ENCODE measurements at places on chromosomes 2 and 18.

- DNase-seq, result no peak
Observed at GRCh38 chr2:181566334-181567032, 90.4 kb downstream of the CERKL start.

GRCh38 chr2:170038734-170039133, 139.2 kb upstream of the MYO3B start:
- DNase-seq, result peak; percentile 82

DNA sequence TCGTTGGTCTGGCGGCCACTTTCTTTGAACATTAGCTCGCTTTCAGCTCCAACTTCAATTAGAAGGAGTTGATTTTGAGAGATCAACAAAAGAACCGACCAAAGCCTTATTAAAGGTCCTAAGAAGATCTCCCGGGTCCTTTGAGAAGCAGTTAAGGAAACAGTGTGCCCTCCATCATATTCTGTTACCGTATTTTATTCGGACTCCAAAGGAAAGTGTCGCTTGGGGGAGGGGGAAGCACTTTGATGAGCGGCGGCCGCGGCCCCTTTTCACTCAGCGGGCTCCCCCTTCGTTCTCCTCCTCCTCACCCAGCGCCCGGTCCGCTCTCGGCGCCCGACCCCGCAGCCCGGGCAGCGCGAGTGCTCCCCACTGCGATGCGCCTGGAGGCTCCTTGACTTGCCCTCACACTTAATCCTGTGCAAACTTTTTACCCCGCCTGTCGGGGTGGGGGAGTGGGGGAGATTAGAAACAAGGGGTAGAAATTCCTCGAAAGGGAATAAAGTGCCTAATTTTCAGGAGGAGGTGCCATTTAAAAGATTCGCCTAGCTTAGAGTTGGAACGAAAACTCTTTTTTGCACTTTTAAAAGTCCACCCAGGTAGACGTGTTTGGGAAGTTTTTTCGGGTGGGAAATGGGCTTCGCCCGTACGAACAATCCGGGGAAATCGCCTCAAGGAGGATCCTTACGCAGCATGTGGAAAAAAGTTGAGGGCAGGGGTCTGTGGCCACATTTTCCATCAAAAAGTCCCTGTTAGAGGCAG, 1.2 kb upstream of the OTX1 start:
- no peak for DNase-seq

- DNase-seq, result no peak
Observed at GRCh38 chr18:77617694-77618093, 368.0 kb downstream of the GALR1 start.

DNA sequence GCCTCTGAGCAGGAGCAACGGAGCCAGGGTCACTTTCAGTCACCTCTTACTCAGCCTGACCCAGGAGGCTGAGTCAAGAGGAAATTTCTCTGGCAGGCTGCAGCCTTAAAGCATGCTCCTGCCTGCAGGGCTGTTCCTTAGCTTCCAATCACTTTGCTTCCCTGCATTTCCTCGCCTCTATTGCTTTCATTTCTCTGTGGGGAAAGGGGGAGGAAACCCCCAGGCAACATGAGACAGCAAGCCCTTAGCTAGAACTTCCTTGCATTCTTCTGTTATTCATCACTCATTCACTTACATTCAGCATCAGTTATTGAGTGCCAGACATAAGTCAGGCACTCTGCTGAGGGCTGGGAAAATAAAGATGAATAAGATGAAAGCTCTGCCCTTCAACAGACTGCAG, 13.0 kb downstream of the XDH start:
- DNase-seq, result no peak

- DNase-seq, result no peak
Observed at GRCh38 chr2:101717071-101717845, 19.8 kb downstream of the MAP4K4 start.

GRCh38 chr2:72114693-72115051, 33.0 kb downstream of the CYP26B1 start:
- DNase-seq, result no peak

GRCh38 chr2:10232096-10232815, 70.4 kb upstream of the HPCAL1 start:
- DNase-seq, result no peak

DNA sequence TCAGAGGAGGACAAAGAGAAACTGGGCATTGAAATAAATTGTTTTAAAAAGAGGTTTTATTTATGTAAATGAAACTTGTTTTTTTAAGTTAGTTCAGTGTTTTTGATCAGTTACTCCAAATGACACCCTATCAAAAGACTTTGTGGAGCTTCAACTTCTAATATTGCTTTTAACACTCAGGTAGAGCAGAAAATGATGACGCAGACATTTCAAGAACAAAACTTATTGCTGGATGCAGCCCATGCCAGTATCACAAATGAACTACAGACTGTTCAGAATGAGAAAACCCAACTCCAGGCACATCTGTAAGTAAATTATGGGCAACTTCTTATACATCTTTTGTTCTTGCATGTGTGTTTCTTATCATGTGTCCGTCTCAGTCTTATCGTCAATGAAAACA, 36.4 kb downstream of the CCDC150 start:
- no peak for DNase-seq

DNA sequence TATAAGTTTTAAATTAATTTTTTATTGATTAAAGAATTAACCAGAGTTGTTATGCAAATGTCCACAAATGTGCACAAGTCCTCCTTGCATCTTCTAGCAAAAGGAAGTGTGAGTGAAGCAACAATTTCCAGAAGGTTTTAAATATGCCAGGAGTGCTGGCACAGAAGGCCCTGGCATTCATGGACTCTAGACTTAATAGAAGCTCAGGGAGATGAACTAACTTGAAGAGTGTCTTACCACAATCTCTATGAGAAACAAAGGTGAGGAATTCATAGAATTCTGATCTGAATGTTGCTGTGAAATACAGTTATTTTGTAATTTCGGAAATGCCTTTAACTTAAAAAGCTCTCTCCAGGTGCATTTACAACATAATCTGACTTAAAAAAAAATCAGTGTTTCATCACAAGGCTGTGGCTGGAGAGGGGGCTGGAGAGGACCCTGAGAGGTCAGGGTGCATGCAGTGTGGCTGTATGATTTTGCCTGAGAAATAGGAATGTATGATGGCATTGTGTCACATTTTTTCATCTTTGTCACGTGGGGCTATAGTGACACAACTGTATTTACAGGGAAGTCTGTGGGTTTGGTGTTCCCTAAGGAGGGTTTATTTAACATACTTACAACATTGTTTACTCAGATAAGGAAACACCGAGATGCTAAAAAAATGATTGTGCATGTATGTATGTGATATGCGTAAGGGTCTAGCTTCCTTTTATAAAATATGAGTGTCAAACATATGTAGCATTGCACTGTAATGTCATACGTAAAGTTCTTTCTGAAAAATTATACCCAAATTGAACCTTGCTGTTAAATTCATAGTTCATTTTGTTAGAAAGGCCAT, 66.2 kb downstream of the MAP4K4 start:
- no peak for DNase-seq

- DNase-seq, result no peak
Observed at GRCh38 chr2:3210257-3210656, 167.4 kb downstream of the EIPR1 start.

- DNase-seq, result peak; percentile 5
Observed at GRCh38 chr18:5630057-5630899, 86.5 kb upstream of the EPB41L3 start.

DNA sequence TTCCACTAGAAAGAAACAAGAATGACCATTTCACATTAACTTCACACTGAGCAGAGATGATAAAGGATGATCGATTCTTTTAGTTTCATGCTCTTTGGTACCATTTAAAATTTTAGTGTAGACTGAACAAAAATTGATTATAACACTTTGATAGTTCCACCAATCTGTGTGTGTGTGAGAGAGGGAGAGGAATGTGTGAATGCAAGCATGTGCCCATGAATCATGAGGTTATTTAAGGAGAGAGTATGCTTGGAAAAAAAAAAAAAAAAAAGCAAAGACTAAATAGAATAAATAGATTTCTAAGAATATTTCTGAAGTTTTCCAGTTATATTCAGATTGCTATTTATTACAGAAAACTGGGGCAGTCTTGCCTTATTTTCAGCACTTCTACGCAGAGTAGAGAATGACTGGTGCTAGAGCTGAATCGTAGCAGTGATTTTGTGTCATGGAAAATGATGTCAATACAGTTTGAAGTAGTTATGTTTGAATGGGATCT, 900.8 kb downstream of the SLC4A3 start:
- no peak for DNase-seq

GRCh38 chr18:45957100-45957499, 10.0 kb downstream of the EPG5 start:
- no peak for DNase-seq

DNA sequence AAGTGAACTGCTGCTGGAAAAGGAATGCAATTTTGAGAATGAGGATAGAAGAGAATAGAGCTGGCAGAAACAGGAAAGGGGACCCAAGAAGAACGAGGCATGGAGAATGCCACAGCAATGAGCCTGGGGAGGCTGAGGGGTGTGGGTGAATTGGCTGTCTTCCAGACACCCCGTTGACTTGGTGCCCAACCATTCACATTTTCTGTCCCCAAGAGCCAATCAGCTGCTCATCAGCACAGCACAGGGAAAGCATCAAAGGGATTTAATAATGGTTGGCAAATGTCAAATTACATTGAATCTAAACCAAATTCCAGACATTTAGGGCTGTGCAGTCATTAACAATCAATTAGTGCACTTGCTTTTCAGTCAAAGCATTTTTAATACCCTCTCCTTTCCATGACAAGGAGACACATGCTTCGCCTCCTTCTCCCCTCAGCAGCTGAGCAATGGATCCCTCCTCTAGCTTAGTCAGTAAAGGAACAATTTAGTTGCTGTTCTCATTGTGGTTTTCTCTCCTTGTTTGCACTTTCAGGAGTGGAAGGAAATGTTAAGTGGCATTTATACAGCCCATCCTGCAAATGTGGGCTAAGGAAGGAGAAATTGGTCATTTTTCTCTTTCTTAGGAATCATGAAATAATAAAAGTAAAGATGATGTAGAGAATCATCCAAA, 98.8 kb downstream of the KLF7 start:
- DNase-seq, result no peak

- DNase-seq, result no peak
Observed at GRCh38 chr2:181307203-181307991, 149.8 kb upstream of the ITGA4 start.

- no peak for DNase-seq
Observed at GRCh38 chr2:104416339-104417000, 437.4 kb upstream of the POU3F3 start.

- no peak for DNase-seq
Observed at GRCh38 chr2:48380208-48380607, 149.7 kb upstream of the STON1 start.

- DNase-seq, result no peak
Observed at GRCh38 chr18:50654658-50655550, 95.0 kb downstream of the MAPK4 start.

DNA sequence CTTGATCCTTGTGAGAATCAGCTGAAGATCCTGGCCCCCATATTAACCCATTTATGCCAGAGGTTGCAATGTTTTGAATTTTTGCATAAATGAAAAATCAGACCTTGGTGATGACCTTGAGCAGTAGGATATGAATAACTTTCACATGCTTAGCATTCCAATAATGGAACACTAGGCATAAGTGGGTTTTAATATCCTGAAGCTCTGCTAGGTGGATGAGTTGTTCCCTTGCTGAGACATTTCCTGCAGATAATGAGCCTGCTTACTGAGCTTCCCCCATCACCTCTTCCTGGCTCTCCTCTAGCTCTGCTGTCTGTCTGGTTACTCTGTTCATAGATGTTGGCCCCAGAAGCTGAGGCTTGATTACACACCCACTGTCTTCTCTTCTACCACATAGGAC, 25.5 kb upstream of the SEC11C start:
- DNase-seq, result no peak

DNA sequence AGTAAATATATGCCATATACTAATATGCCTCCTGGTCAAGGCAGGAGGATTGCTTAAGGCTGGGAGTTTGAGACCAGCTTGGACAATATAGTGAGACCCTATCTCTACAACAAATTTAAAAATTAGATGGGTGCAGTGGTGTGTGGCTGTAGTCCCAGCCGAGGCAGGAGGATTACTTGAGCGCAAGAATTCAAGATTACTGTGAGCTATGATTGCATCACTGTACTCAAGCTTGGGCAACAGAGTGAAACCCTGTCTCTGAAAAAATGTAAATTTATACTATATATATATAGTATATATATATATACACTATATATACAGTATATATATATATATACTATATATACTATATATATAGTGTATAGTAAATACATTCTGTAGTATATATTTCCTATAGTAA, 30.0 kb upstream of the NPC1 start:
- DNase-seq, result no peak

DNA sequence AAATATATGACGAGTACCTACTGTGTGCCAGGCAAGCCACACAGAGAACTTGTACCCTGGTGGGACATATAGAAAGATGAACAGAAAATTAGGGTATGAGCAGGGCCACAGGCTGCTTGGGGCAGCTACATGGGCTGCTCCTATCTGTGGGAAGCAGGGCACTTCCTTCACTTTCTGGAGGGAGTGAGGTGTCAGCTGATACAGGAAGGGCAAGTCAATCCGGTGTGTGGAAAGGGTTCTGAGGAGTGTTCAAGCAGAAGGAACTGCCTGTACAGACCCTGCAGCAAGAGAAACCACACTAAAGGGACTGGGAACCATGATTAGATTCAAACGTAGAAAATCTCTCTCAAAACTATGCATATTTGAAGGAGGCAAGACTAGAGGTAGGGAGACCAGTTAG, 58.6 kb upstream of the BCL11A start:
- DNase-seq, result no peak

DNA sequence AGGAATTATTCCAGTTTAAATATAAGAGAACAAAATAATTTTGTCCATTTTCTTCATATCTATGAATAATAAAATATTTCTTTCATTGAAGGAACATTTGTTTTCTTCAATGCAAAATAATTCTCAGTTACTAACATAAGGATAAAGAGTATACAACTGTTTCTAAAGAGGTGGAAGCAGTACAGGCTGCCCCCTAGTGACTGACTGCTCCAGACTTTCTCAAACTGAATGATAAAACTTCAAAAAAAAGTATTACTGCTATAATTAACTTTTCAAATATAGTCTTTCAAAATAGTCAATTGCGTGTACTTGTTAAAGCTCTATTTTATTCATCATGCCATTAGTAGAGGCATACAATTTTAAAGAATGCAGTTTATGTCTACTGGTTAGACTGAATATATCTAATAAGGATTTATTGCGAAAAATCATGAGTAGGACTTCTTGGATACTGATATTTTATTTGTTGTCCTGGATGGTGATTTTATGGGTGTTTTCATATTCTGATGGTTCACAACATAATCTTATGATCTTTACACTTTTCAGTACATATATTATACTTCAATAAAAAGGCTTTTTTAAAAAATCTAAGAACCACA, 100.1 kb downstream of the WDPCP start:
- no peak for DNase-seq

- DNase-seq, result no peak
Observed at GRCh38 chr2:105378921-105379383, 19.9 kb downstream of the FHL2 start.
